Activated CD4-positive, alpha-beta T cell treated with anti-CD3 and anti-CD28 coated beads, Interleukin-2, amount 50 U/mL, for 4 hours (primary cell): ENCODE measurements at places on chromosomes 16 and 17.

DNA sequence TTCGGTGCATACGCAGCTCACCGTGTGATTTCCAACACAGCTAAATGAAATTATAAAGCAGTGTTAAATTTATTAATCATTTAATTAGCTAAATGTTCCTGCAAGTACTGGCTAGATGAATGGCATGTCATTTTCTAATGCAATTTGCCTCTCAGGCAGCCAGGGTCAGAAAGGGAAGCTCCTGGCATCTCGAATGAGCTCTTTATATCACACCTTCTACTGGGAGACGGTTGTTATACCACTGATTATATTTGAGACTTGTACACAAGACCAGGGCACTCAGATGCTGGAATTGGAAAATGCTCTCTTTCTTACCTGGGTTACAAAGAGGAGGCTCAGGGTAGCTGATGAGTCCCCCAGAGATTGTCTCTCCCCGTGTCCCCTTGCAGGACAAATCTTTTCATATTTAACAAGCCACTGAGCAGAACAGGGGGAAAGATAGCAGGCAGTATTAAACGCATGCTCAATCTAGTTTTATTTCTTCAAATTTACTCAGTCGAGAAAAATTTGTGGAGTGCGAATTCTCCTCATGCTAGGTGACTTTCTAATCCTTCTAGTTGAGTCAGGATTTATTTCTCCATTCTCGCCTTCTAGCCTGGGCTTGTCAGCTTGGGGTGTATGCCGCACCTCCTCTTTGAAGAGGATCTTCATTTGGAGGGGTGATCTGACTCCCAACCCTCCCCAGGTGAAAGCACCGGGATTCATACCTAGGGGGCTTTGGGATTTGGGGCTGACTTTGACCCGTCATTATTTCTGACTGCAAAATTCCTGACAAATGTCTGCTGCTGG is 441.1 kb downstream of the MAF start:
- DNase-seq = no peak

DNA sequence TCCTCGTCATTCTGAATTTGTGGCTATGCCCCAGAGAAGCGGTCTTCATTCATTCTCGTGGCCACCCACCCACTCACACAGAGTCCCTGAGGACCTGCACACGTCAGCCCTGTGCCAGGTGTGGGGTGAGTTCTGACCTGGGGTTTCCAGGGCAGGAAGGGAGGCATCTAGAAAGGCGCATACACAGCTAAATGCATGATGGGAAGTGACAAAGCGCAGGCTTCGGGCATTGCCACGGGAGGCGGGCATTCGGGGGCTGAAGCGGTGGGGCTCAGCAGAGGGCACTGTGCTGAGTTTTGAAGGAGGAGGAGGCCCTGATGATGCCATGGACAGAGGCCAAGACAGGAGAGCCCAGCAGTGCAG is 10.9 kb downstream of the UBALD2 start:
- DNase-seq = no peak

DNA sequence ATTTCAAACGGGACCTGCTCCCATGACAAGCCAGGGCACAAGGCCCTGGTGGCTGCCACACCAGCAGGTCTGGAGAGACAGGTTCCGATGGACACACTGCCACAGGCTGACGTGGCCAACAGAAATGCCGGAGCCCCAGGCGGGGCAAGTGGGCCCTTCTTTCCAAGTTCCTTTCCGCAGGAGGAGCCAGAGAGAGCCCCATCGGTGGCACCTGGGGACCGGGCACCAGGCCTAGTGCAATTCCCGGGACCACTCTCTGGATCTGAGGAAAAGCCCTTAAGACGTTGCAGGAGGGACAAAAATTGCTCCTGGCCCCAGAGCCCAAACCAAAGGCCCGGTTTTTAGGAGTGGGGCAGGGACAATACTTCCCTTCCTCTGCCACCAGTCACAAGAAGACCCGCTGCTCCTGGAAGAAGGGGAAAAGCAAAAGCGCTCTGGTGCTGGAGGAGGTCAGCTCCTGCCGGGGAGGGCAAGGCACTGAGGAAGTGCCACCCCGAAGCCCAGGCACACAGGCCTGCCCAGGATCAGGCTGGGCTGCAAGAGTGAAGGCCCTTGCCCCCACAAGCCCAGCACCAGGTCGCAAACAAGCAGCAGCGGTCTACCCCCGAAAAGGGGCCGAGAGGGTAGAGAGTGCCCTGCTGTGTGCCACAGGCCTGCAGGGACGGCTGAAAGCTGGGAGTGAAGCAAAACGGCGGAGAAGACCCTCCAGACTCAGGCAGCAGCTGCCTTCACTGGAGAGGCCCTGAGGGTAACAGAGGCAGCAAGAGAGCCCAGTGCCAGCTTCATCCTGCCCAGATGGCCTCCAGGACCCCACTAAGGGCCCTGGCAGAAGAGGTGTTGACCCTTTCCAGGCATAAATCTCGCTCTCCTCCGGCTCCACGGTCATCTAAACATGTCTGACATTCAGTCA is 29.1 kb downstream of the MAP1LC3B start:
- DNase-seq = no peak

GRCh38 chr16:11394593-11394960 is 49.3 kb downstream of the RMI2 start:
- no peak for DNase-seq

DNA sequence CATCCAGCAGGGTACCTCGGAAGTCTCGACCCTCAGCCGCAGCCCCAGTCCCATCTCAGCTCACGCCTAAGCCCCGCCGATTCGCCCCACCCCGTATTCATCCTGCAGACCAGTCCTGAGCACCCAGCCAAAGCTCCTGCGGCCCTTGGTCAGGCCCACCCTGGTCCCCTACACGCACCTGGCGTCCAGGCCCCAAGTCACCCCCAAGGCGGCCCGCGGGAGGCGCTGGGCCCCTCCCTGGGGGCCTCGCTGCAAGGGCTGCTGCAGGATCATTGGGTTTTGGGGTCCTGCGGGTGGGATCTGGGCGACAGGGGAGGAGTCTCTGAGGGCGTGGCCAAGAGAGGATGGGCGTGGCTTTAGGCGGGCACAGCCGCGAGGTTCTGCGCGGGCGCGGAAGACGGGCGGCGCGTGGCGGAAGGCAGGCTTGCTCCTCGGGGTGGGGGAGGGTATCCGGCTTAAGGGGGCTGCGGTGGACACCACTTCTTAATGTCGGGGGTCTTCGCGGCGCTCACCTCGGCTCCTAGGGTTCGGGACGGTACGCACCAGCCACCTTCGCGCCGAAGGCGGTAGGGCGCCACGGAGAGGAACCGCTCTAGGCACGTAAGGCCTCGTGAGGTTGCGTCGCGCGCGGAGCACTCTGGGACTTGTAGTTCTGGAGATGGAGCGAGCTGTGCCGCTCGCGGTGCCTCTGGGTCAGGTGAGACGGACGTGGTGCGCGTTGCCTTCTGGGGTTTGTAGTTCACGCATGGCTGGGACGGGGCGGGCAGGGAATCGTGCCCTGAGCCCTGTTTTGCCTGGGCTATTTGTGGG is at the start of the genes HCFC1R1 and THOC6:
HCFC1R1 (minus strand) TSS at position 274 of the 810 bp plus-strand sequence; CDS start at position 273, 1 bp downstream.
THOC6 (plus strand) TSS at position 367 of the 810 bp plus-strand sequence; CDS start at position 659, 292 bp downstream.
- peak; percentile 96 for DNase-seq

GRCh38 chr16:58036943-58037342 is 11.4 kb downstream of the MMP15 start:
- no peak for DNase-seq

- DNase-seq = no peak
Measured at GRCh38 chr17:9669551-9670008, 24.3 kb downstream of the USP43 start.

DNA sequence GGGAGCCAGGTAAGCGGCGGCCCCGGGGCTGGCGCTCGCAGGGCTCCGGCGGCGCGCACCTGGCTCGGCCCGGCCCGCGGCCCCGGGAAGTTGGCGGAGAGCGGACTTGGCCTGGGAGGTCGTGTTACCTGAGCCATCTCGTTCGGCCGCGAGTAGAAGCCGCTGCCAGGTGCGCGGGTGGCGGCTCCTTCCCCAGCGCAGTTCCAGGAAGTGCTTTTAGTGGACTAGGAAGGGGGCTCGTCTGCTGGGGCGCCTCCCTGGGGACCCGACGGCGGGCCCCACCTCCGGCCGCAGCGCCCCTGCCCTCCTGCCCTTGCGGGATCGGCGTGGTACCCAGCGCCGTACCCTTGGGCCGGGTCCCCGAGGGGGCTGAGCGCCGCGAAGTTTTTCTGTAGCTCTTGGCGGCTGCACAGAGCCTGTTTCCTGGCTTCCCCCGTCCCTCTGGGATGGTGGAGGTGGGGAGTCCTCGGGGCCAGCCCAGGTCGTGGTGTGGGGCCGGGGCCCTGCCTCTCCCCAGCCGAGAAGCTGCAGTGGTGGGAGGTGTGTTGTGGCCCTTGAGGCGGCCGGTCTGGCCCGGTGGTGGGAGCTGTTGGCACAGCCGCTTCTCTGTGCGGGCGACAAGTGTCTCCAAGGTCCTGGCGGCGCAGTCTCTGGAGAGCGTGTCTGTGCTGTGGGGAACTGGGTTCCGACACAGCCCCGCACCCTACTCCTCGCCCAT is 96.9 kb downstream of the RAB11FIP4 start:
- no peak for DNase-seq

- DNase-seq = no peak
Measured at GRCh38 chr17:1829216-1829591, 498 bp downstream of the SMYD4 start.

- DNase-seq = peak; percentile 80
Measured at GRCh38 chr16:28494121-28494851, at the start of gene APOBR. Gene APOBR, plus strand, starts transcription at chr16:28494643. Its CDS starts 39 bp downstream, at chr16:28494682.

- no peak for DNase-seq
Measured at GRCh38 chr17:1005361-1005946, 8.5 kb downstream of the TIMM22 start.

DNA sequence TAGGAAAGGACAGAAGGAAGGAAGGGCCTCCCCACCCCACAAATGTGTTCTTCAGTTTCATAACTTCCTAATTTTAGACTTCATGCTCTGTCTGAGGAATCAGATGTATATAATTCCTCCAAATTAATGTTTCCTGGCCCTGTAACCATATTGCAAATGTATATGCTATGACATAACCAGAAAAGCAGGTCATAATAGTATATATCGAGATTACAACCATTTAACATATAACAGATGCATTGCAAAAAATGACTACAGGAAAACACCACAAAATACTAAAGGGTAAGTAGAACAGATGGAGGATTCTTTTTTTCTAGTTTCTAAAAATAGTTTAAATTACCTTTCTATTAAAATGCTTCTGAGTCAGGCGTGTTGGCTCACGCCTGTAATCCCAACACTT is 3.1 kb upstream of the EXOC7 start:
- DNase-seq = no peak

DNA sequence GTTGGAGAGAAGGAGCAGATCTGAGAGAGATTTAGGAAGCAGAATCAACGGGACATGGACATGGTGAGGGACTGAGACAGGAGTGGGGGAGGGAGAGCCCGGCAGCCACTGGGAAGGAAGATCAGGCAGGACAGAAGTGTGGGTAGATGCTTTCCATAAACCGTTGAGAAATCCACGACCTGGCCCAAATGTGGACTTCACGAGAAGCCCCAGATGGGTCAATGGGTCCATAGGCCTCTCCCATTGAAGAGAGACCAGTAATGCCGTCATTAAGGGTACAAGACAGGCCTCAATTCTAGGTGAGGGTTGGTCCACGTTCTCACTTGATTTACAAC is 530 bp upstream of the CCL22 start:
- DNase-seq = no peak

DNA sequence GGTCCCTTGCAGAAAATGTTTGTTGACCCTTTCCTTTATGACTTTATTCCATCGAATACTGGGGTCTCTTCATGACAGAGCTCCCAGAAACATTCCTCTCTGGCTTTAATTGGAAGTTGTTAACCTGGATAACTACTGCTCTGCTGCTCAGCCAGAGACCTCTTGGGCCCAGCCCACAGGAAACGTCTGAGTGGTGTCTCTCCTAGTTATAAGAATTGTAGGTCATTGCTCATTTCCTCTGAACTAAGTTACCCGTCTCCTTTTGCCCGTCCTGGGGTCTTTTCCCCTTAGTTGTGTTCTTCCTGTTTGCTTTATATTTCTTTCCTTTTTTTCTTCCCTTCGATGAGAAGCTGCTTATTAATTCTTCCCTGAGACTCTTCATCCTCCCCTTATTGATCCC is 9.0 kb downstream of the MAP2K6 start:
- DNase-seq = no peak

DNA sequence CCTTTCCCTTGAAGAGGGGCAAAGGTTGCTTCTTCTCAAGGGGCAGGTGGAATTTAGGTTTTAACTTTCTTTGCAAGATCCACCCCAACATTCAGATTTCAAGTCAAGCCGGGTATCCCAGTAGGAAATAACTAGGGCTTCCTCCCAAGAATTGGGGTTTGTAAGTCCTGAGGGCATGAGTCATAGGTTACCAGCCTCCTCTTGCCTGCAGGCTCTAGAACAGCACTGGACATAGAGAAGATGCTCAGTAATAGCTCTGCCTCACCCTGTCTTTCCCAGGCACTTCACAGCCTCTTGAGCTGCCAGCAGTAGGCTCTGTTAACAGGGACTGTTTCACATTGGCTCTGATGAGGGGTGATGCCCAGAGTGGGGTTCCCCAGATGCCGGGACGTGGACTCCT is 35.8 kb upstream of the ZFP90 start:
- no peak for DNase-seq

GRCh38 chr17:42441371-42442195 is 17.1 kb upstream of the ATP6V0A1 start:
- DNase-seq = no peak

- DNase-seq = no peak
Measured at GRCh38 chr17:10666906-10667305, 9.8 kb upstream of the MYH3 start.

DNA sequence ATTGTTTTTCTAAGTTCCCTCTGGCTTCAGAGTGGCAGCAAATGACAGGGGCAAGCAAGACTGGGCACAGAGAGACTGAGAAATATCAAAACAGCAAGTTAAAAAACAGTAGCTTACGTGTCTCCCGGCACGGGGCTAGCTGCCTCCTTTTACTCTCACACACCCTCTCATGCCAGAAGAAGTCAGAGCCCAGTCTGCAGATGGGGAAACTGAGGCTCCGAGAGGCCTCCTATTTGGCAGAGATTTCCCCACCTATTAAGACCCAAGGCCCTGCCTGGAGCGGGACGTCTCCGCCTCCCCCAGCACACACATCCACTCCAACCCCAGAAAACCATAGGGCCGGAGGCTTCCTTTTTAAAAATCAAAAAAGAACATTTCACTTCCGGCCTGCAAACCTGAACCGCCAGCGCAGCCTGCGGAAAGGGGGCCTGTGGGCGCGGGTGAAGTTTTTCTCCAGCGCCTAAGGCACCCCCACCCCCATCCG is 832 bp downstream of the CARHSP1 start:
- no peak for DNase-seq

- no peak for DNase-seq
Measured at GRCh38 chr16:69834807-69835466, 72.8 kb downstream of the WWP2 start.

GRCh38 chr16:13780406-13781168 is 139.4 kb upstream of the ERCC4 start:
- DNase-seq = no peak

DNA sequence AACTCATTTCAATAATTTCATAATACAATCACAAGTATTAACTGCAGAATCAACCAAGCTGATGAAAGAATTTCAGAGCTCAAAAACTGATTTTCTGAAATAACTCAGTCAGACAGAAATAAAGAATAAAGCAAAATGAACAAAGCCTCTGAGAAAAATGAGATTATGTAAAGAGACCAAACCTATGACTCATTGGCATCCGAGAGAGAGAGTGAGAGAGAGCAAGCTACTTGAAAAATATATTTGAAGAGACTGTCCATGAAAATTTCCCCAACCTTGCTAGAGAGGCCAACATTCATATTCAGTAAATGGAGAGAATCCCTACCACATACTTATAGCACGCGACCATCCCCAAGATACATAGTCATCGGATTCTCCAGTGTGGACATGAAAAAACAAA is 1376.4 kb downstream of the CDH11 start:
- DNase-seq = no peak
